Spinal cord (tissue), 10 donors: ENCODE measurements at places on chromosomes 3 and 15. TPM values are rescaled to one million over a fixed set of nuclear protein-coding genes. Genes with fewer than 3 reads are reported as not detected.

The OSTN gene
- polyA plus RNA-seq = 0.74 TPM

The ADAMTS9 gene
- 29.4 TPM for polyA plus RNA-seq

The MYNN gene
- 18.7 TPM for polyA plus RNA-seq

The DCUN1D1 gene
- 29.1 TPM for polyA plus RNA-seq

The GTF2A2 gene
- polyA plus RNA-seq = 182 TPM

The MYL3 gene
- polyA plus RNA-seq = 2.5 TPM

The NUDT16 gene
- 22.6 TPM for polyA plus RNA-seq

The HYAL1 gene
- 4.1 TPM for polyA plus RNA-seq

The ERICH6 gene
- 0.93 TPM for polyA plus RNA-seq

The ARL14 gene
- polyA plus RNA-seq = not detected

The NTRK3 gene
- polyA plus RNA-seq = 59.1 TPM

The TM4SF1 gene
- 18.5 TPM for polyA plus RNA-seq

The ILDR1 gene
- 0.15 TPM for polyA plus RNA-seq

The SENP2 gene
- 46.7 TPM for polyA plus RNA-seq

The GOLGA6A gene
- 0.21 TPM for polyA plus RNA-seq

The NPAP1 gene
- 0.40 TPM for polyA plus RNA-seq

The VWA5B2 gene
- polyA plus RNA-seq = 55.5 TPM

The SLC22A13 gene
- polyA plus RNA-seq = 0.42 TPM

The LEO1 gene
- polyA plus RNA-seq = 30.0 TPM

The ESYT3 gene
- 6.7 TPM for polyA plus RNA-seq

The CILP gene
- 1.2 TPM for polyA plus RNA-seq

The WDR76 gene
- 10.8 TPM for polyA plus RNA-seq

The MYZAP gene
- polyA plus RNA-seq = 3.0 TPM

The GOLGA6B gene
- polyA plus RNA-seq = not detected

The RARB gene
- polyA plus RNA-seq = 11.7 TPM
